ENCODE measurements at places on chromosomes 3 and 15.

GRCh38 chr3:104069114-104069513, 1297.6 kb upstream of the ALCAM start:
- ATAC-seq = peak; percentile 60

DNA sequence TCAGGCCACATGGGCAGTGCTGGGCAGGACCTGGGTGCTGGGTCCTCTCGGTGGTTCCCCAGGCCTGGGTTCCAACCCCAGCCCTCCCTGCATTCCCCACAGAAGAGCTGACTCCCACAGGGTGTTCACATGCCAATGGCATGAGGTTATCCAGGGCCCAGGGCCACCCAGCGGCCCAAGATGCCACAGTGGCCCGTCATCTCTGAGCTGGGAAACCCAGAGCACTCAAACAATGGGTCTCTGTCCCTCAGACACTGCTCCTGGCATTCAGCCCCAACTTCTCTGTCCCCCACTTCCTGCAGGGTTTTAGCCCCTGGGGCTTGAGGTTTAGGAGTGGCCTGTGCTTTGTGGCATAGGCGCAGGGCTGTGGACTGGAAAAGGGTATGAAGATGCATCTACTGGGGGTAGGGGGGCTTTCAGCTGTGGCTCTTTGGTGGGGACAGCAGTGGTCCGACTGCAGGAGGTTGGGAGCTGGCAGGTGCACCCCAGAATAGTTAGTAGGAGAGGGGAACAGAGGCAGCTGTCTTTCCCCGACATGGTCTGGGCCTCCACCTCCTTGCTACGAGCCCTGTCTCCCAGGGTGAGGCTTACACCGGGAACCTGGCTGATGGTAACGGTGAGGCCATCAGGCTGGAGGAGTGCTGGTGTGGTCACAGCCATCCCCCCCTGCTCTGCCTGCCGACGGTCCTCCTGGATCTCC, 1.7 kb downstream of the CCDC9B start:
- peak; percentile 39 for ATAC-seq

DNA sequence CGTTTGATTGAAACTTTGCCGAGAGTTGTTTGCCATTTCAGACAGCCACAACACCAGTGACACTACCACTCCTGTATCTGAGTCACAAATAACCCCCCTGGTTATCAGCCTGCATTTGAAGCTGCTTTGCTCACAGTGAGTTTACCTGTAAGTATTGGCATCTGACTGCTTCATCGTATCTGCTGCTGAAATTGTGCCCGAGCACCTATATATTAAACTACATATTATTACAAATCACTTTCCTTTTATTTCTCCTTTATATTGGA, 39.2 kb upstream of the SPSB4 start:
- no peak for ATAC-seq

DNA sequence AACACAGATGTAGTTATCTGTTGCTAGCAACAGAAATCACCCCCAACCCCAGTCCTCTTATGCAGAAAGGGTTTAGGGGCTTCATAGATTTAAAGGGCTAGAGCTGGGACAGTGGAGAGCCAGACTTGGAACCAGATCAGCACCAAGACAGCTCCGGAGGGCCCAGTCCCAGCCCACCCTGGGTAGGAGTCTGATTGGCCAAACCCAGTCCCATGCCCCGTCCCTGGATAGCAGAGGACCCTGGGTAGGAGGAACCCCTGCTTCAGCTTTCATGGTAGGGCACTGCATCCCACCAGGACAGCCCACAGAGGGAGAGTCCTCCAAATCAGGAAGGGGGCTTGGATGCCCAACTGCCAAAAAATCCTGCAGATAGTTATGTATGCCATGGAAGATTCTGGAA, 103.0 kb downstream of the CORO2B start:
- ATAC-seq = no peak

DNA sequence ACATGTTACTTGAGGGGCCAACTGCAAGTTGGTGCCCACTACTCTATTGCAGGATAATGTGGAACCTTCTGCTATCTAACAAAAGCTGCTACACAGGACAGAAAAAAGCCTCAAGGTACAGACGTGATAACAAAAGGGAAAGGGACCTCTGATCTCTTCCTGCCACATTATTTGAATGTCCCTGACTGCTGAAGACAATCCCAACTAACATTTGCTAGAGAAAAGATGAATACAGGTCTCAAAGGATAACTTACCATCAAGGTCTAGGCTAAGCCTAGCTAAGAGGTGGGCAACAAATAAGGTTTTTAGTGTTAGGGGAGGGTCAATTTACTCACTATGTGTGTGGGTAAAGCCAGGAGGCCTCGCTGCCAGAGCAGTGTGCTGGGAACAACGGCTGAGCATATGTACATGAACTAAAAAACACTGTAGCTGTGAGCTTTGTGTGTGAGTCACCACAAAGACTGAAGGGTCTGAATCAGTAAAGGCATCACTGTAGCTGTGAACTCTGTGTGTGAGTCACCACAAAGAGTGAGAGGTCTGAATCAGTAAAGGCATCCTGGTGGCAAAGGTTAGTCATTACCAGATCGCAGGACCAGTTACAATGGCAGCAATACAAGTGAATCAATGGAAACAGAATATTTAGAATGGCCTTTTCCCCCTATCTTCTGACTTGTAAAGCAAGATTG, 111.7 kb downstream of the LMLN start:
- peak; percentile 96 for ATAC-seq

DNA sequence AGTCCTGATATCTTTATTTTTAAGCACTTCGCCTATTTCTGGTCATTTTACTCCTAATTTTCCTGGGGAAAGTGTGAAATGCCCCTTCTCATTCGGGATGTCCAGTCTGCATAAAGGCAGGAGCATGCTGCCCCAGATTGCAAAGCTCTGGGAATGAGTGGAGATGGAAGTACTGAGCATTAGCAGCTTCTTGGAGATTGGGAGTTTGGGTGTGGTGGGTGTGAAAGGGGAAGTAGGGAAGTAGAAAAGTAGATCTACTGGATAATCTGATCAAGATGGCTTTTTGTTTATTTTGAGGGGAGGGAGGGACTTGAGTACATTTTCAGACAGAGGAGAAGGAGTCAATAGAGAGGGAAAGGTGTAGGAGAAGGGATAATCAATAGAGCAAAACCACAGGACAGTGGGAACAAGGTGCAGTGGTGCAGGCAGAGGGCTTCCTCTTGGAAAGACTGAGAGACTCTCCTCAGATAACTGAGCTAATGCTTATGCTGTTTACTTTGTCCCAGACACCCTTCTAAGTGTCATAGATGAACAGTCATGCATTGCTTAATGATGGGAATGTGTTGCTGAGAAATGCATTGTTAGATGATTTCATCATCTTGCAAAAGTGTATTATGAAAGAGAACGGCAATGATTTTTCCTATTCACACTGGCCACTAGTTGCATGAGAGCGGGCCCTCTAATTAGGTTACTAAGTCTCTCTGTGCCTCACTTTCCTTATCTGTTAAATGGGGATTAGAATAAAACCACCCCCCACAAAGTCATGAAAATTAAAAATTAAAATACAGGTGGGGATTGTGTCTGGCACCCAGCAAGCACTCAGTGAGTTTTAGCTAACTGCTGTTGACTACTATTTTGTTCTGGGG, 45.5 kb downstream of the PHLDB2 start:
- ATAC-seq = peak; percentile 10

- no peak for ATAC-seq
Observed at GRCh38 chr15:47792231-47792630, 74.9 kb downstream of the SEMA6D start.

- no peak for ATAC-seq
Observed at GRCh38 chr3:160154033-160154432, 71.2 kb upstream of the C3orf80 start.

- no peak for ATAC-seq
Observed at GRCh38 chr3:44340058-44340395, 1.5 kb downstream of the TCAIM start.

DNA sequence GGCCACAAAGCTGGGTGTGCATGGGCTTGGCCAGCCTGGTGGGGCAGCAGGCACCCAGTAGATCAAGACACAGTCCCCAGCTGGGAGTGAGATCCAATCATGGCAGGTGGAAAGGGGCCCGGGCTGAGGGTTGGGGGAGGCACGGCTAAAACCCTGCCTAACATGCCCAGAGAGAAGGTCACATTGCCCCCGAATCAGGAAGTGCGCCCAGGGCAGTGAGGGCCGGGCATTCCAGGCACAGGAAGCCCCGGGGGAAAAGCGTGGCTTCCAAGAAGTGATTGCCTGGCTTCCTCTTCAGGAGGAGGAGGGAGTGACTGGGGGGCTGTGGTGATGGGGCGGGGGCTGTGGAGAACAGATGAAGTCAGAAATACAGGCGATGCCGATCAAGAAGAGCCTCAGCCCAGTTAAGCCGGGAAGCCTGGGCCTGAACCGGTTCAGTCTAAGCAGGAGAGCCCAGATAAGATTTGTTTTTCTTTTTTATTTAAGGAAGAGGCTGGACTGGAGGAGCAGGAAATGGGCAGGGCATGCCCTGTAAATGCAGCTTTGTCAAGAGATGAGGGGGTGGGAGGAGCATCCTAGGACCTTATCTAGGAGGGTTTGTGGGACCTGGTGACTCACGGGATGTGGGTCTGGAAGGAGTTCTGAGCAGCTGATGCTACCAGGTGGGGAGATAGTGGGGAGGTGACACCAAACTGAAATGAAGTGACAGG, 83.9 kb downstream of the CHSY1 start:
- no peak for ATAC-seq

- peak; percentile 88 for ATAC-seq
Observed at GRCh38 chr3:105598042-105598796, 231.5 kb downstream of the ALCAM start.

GRCh38 chr3:12004741-12005513, 739 bp downstream of the SYN2 start:
- no peak for ATAC-seq

DNA sequence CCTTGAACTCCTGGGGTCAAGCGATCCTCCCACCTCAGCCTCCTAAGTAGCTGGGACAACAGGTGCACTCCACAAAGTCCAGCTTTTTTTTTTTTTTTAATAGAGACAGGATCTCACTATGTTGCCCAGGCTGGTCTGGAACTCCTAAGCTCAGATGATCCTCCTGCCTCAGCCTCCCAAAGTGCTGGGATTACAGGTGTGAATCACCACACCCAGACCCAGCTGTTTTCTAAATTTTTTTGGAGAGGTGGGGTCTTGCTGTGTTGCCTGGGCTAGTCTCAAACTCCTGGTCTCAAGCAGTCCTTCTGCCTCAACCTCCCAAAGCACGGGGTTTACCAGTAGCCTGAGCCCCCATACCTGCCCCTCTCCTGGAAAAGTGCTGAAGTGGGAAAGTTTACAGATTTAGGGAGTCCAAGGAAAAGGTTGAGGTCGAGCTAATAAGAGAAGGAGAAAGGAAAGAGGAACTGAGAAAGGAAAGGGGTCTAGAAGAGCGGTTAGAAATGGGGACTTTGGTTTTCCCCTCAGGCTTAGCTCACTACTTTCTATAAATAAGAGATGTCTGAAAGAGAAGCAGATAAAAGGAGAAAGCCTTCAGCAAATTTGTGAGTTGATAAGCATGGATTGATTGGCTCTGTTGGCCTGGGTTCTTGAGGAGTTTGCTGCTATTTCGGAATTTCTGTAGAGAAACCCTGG, 23.6 kb downstream of the UBE2E1 start:
- ATAC-seq = no peak

DNA sequence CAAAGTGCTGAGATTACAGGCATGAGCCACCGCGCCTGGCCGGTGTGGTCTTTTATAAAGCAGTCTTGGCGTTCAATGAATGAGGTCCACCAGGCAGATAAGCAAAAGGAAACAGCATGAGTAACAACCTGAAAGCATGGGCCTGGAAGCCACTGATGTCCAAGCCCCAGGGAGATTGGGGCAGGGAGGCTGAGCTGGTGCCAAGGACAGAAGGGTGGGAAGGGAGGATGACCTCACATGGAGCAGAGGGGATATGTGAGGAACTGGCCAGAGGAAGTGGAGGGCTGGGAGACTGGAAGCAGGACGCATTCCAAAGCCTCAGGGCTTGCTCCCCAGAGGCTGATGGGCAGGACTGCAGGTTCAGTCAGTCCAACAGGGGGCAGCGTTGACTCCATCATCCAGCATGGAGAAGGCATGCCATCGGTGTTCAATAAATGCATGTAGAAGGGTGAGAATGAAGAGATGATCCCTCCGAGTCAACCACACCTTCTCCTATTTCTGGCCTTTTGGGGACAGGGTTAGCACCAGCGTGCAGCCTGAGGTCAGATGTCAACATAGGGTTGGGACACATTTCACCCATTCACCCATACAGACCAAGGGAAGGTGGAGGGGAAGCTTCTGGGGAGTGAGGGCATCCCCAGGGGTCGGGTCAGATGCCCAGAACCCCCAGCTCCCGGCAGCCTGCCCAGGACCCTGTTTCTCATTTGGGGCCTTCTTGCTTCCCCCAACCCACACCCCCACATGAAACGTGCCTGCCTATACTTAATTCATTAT, 14.8 kb downstream of the MYL3 start:
- ATAC-seq = no peak

DNA sequence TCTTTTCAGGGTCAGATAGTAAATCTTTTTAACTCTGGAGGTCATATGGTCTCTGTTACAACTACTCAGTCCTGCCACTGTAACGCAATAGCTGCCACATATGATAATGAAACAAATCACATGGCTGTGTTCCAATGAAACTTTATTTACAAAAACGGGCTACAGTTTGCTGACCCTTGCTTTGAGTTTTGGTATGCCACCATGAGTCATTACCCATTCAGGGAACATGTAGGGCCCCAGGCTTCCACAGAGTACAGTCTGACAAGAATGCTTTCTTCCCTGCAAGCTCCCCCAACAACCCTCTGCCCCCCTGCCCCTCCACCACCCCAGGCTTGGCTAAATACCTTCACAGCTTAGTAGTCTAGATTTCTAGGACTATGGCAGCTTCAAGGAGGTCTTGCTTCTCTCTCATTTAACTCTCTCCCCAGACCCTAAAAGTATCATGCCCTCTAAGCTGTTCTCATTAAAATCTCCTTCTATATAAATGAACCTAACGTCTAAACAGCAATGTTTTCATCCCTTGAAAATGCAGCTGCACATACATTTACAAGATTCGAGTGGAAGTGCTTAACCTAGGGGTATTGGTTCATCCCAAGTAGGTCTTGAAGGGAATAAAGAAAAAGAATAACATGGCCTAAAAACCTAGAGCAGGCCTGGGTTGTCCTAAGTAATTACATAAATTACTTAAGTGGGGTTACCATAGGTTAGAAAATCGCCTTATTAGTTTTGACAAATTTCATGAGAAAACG, 117.8 kb upstream of the PRICKLE2 start:
- peak; percentile 66 for ATAC-seq

GRCh38 chr3:47536221-47536891, 22.8 kb upstream of the ELP6 start:
- ATAC-seq = no peak

DNA sequence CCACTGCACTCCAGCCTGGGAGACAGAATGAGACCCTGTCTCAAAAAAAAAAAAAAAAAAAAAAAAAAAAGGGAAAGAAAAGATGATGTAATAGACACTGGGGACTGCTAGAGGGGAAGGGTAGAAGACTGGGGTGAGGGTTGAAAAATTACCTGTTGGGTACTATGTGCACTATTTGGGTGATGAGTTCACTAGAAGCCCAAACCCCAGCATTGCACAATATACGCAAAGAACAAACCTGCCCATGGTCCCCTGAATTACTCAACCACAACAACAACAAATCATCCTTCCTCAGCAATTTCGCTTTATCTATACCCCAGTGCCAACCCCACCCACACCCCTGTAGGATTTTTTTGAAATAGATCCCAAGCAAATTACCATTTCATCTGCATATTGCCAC, 13.5 kb downstream of the NIPA1 start:
- ATAC-seq = no peak

- no peak for ATAC-seq
Observed at GRCh38 chr15:83290236-83290635, 5.8 kb upstream of the BNC1 start.

Measured in SK-N-SH treated with all-trans-retinoic acid at 6 μM for 48 hours (cell line).